ENCODE measurements at places on chromosomes 16 and 17.

GRCh38 chr16:84489131-84489530, 15.3 kb downstream of the MEAK7 start:
- no peak for DNase-seq

- DNase-seq: no peak
These were observed 268.0 kb upstream of the TNRC6C start for GRCh38 chr17:77690271-77691161.

GRCh38 chr17:63973930-63974593, 1.3 kb upstream of the SCN4A start:
- no peak for DNase-seq

- no peak for DNase-seq
These were observed 169.8 kb downstream of the WSCD1 start for GRCh38 chr17:6240001-6240400.

DNA sequence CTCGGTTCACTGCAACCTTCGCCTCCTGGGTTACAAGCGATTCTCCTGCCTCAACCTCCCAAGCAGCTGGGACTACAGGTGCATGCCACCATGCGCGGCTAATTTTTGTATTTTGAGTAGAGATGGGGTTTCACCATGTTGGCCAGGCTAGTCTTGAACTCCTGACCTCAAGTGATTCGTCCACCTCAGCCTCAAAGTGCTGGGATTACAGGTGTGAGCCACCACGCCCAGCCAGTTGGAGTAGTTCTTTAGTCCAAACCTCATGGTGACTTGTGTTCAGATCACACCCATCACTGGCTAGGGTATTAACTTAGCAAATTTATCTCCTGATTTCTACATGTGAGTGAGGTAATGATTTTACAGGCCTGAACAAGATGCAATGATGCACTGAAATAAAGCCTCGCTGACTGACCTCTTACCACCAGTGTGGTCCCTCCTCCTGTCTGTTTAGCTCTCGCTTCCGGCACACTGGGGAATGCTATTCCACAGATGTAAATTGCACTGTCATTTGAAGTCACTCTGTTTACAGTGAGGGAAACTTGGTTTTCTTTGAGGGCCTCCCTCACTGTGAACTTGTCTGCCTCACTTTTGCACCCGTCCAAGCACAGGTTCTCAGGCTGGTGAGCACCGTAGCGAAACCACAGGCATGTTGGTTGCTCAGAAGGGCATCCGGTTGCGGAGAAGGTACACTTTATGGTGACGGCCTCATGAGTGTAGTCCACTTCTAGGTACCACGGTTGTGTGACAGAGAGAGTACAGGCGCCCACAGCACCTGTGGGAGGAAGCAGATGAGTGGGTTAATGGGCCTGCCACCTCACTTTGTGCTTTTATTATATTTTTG, 5.5 kb downstream of the IGSF6 start:
- peak; percentile 54 for DNase-seq

DNA sequence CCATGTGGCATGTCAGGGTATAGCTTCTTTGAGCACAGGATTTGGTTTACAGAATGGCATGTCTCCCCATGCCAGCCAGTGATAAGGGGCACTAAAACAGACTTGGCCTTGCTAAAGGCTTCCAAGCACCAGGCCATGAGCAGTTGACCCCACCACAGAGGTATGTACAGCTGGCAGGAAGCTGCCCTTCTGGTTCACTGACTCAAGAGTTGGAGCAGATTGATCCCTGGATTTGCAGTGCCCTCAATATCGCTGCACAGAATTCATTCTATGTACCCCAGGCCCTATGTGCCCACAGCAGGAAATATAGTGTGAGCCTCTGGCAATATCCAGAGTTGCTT, 24.3 kb downstream of the HLF start:
- no peak for DNase-seq

DNA sequence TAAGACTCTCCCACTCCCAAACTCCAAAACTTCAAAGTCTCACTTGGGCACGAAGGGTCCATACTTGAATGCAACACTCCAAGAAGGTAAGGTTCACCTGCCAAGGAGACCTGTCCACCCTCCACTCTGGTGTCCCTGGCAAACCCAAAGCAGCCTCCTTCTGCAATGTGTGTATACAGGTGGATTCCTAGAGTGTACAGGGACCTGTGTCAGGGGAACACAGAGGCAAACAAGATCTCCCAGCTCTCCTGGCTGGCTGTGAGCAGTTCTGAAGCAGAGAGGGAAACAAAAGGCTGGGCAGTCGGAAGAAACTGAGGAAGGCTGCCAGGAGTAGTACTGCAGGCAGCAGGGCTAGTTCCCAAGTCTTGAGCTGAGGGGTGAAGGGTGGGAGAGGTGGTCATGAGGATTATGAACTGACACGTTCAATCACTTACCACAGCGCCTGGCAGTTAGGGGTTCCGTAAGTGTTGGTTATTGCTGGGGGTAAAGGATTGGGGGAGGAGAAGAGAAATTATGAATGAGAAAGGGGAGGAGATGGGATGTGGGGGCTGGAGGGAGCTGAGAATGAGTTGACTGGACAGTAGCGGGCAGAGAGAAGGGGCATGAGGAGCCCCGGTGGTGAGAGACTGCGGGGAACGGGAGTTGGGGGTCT, 795 bp downstream of the KCTD13 start:
- no peak for DNase-seq

- DNase-seq: no peak
These were observed 19.9 kb upstream of the MLKL start for GRCh38 chr16:74720579-74720978.

- DNase-seq: no peak
These were observed 24.8 kb downstream of the ANKRD40 start for GRCh38 chr17:50682938-50683337.

DNA sequence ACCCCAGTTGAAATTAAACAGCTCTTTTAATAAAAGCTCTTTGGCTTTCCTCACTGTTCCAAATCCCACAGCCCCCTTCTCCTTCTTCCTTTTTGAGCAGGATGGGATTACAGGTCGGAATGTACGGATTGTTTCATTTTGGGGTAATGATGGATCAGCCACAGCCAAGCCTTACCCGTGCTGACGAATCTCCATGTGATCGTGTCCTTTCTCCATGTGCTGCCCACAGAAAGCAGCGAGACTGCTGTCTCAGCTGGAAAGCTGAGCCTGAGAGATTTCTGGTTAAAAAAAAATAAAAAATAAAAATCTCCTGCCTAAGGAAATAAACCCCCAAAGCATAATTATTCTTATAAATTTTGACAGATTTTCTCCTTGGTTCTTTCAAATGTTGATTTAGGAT, 276.6 kb downstream of the CPPED1 start:
- no peak for DNase-seq

DNA sequence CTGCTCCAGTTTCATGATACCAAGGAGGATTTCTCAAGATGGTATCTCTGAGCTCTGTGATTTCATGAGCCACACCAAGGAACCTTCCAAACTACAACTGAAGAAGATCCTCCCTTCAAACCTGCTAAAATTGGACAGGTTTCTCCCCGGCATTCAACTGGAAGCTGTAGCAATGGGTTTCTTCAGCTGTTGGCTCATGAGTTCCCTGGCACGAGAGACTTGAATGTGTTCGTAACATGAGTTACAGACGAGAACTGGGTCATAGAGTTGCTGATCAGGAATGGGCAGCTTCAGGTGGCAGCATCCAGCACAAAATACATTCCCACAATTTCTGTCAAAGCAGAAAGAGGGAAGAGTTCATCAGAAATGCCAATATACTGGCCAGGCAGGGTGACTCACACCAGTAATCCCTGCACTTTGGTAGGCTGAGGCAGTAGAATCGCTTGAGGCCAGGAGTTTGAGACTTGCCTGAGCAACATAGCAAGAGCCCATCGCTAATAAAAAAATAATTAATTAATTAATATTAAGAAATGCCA, 3.4 kb upstream of the HSF5 start:
- no peak for DNase-seq

- DNase-seq: no peak
These were observed 53.6 kb downstream of the GPRC5B start for GRCh38 chr16:19830902-19831560.

GRCh38 chr17:8941980-8942622, 23.4 kb downstream of the PIK3R5 start:
- no peak for DNase-seq

DNA sequence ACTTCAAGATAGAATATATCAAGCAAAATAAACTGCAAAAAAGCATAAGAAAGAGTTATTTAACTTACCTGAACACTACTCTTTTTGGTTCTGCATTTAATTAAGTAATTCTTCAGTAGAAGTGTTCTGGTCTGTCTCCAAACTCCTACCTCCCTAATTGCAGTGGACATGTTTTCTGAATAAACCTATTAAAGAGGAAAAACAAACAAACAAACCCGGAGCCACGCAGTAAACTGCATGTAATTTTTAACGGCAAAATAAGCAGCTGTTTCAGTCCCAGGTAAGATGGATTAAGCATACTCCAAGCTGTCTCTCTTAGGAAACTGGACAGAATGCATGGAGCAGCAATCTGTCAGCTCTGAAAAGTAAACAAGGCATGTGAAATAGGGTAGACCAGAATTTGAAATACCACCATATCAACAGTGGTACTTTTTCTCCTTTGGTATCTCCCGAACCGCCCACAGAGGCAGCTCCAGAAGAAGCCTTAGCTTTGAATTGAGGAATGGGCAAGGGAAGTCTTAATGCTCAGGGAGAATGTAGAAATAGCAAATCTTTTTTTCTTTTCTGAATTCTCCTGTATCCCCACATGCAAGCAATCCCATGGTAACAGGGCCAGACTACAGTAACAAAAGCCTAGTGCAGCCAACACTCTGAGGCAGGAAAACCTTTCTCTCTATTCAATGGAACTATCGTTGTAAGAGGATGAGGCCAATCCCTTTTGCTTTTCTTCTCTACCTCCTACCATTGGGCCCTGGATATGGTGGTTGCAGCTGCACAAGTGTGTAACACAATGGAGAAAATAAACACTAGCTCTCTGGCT, 12.5 kb downstream of the ABCA5 start:
- DNase-seq: no peak

GRCh38 chr17:76266244-76266938, 1.2 kb downstream of the UBALD2 start:
- DNase-seq: no peak

- DNase-seq: peak; percentile 51
These were observed at the start of gene ST6GALNAC2 for GRCh38 chr17:76585649-76586593. TSS of gene ST6GALNAC2 (minus strand) at chr17:76585860. CDS start at chr17:76585808, 52 bp downstream.

DNA sequence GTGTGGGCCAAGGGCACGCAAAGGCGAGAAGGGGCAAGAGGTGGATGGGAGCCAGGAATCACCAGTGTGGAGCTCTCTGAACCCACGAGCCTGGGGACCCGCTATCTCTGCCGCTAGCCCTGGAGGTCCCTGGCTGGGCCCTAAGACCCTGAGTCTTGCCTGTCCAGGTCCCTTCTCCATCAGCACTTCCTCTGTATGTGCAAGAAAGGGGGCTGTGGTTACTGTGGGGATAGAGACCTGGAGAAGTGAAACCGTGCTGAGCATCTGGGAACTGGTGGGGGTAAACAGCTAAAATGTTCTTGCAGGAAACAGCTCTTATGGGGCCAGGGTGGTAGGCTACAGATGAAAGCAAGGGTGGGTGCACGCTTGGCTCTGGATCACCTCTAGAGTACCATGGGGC, 3.1 kb downstream of the SPNS3 start:
- no peak for DNase-seq

DNA sequence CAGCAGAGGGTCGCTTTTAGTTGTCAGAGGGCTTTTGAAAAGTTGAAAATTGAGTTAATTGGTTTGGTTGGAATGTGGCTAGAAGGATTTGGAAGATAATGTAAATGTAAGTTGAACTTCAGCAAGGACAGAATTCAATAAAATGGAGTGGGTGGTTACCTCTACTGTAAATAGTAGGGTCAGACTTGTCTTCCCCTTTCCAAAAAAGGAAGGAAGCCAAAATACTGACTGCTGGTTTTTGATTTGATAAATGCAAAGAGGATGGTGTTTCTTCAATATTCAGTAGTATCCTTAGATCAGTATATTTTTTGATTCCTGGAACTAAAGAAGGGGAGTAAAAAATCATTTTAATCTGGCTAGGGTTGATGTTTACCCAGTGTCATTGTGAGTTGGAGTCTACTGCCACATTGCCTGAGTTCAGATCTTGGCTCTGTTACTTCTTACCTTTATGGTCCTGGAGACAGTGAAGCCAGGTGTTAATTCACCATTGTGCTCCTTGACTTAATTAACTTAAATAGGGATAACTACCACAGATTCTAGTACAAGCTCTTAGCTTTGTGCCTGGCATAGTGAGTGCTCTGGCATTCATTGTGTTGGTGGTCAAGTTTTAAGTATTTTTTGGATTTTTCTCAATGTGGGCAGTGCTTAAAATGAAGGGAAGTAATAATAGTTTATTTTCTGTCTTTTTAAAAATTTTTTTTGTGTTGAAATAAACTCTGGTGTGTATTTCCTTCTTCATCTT, 4.4 kb downstream of the HAPSTR1 start:
- DNase-seq: no peak

DNA sequence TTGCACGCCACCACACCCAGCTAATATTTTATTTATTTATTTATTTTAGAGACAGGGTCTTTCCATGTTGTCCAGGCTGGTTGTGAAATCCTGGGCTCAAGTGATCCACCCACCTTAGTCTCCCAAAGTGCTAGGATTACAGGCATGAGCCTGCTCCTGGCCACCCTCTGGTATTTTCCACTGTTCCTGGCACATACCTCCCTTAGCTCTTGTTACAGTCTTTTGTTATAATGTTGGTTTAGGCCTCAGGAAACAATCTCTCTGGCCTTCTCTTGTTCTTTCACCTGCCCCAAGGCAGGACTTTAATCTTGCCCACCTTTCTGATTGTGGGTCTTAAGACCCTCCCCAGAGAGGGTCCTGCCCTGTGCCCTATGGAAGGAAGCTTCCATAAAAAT, 3.6 kb upstream of the CYTH1 start:
- no peak for DNase-seq

GRCh38 chr17:5330981-5331380, 48.9 kb downstream of the RABEP1 start:
- no peak for DNase-seq

DNA sequence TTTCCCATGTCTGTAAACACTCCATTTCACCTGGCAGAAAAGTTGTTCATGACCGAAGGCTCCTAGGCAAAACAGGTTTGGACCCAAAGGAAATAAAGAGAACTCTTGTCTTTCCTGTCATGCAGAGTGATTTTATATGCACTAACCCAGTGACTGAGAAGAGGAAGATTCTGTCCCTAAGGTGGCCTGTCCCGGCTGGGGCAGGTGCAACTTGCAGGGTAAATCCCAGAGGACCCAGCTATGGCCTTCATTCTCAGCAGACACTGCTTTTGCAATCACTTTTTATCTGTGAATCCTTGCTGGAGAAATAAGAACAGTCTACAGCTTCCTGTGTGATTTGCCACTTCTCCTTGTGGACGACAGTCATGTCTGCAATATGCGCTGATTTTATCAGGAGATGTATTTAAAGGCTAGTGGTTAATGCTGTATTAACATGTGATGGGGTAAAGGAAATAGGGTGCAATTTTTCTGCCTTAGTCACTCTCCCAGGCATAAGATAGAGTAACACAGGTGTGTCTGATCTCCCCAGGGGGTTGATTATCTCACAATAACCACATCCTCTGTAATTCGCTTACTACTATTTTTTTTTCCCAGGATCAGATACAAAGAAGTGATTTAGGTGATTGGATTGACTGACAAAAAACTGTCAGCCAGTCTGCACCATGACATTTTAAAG, 696.8 kb upstream of the SOX9 start:
- DNase-seq: no peak

- DNase-seq: no peak
These were observed 19.5 kb downstream of the SOCS3 start for GRCh38 chr17:78340183-78340955.

GRCh38 chr17:77429969-77430752, 289.4 kb downstream of the SEC14L1 start:
- peak; percentile 81 for DNase-seq

All from memory B cell (primary cell).